ENCODE measurements at places on chromosomes 3 and 15.

DNA sequence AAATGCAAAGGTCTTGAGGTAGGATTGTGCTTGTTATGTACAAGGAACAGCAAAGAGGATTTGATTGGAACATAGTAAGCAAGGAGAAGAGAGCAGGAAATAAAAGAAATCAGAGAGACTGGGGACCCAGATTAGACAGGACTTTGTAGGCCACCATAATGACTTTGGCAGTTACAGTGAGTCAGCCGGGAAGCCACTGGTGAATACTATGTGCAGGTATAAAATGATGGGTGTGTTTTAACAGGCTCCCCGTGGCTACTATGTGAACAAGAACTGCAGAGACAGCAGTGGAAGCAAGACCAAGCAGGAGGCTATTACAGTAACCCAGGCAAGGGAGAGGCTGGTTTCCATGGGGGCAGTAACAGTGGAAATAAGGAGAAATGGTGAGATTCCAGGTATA, 55.2 kb downstream of the NPTN start:
- DNase-seq, result no peak

GRCh38 chr15:96959501-96959900, 629.0 kb downstream of the NR2F2 start:
- no peak for DNase-seq

GRCh38 chr3:60742606-60743145, 508.6 kb downstream of the FHIT start:
- DNase-seq, result no peak

DNA sequence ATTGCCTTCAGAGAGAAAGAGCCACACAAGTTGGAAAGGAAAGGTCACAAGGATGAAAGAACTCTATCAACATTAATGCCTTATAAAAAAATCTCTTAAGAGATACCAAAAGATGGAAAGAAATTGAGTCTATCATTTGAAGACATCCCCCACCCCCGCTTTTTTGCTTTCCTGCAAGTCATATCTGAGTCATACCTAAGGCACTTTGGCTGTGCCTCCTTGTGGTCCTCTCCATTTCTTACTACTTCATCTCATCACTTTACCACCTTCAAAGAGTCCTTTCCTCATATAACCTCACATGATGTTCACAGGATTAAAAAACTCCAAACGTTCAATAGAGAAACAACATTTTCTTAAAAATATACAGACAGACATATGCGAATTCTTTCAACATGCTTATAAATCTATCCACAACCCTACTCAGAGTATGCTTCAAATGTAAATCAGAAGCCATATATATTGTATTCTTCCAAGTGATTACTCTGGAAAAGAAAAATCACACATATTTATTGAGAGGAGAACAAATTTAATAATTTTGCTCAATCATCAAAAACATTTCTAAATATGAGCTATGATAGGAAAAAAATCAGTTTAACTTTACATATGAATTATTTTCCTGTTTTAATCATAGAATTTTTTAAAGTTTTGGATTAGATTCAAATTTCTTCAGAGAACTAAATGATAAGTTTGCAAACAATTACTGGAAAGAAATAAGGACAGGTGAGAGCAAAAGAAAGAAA, 1003.9 kb upstream of the CFAP20DC start:
- DNase-seq, result peak; percentile 49

GRCh38 chr15:66287461-66288057, 5.8 kb upstream of the DIS3L start:
- DNase-seq, result no peak

- no peak for DNase-seq
Observed at GRCh38 chr3:144127700-144128099, 156.1 kb downstream of the DIPK2A start.

- DNase-seq, result no peak
Observed at GRCh38 chr3:195907684-195907933, 742 bp downstream of the TNK2 start.

DNA sequence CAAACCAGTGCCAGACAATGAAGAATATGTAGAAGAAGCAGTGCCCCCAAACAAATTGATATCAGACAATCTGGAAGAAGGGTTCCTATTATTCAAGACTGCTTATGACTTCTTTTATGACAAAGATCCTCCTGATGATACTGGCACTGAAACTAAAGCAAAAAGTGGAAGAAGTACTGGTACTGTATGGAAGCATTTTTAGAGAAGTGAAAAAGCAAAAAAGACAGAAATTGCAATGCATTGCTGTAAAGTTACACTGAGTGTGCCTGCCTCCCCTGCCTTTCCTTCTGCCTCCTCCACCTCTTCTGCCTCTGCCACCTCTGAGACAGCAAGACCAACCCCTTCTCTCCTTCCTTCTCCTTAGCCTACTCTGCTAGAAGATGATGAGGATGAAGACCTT, 167.6 kb downstream of the PLCL2 start:
- no peak for DNase-seq

DNA sequence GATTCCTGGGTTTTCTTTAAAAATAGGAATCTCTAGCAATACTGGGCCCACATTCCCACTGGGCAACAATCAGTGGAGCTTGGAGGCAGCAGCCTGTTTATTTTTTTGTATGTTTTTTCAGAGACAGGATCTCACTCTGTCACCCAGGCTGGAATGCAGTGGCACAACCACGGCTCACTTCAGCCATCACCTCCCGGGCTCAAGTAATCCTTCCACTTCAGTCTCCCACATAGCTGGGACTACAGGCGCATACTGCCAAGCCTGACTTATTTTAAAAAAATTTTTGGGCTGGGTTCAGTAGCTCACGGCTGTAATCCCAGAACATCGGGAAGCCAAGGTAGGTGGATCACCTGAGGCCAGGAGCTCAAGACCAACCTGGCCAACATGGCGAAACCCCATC, 29.1 kb upstream of the GNB5 start:
- DNase-seq, result no peak

Data from stimulated activated CD4-positive, alpha-beta T cell treated with anti-CD3 and anti-CD28 coated beads, Interleukin-1b, Interleukin-23, amount 100 ng/mL, for 24 hours (primary cell).